Effector memory CD8-positive, alpha-beta T cell (primary cell): ENCODE measurements at places on chromosomes 7 and 10.

GRCh38 chr10:73908853-73909539, 1.9 kb upstream of the PLAU start:
- DNase-seq = peak; percentile 15

DNA sequence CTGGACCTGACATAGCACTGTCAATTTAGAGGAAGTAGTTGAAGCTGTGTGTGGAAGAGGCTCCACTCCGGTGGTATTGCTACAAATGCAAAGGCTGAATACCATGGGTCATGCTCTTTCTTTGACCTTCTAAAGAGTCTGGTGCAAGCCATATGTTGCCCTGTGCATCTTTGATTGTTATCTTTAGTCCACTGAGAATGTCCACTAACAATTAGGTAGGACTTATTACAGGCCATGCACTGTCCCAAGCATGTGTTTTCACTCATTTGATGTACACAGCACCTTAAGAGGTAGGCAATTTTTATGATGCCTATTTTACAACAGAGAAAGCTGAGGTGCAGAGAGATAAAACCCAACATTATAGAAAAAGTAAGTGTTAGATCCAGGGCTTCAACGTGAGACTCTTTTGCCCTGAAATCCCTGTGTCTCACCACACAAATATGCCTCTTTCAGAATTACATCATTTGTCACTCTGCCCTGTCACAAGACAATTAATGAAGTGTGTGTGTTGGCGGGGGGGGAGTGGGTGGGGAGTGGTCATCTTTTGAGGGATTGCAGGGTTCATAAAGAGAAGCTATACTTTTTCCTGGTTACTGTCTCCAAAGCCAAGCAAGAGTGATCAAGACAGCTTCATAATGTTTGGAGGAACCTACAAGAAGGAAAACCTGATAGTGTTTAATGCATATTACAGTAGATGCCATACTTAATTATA, 637.6 kb upstream of the IGFBP3 start:
- no peak for DNase-seq

DNA sequence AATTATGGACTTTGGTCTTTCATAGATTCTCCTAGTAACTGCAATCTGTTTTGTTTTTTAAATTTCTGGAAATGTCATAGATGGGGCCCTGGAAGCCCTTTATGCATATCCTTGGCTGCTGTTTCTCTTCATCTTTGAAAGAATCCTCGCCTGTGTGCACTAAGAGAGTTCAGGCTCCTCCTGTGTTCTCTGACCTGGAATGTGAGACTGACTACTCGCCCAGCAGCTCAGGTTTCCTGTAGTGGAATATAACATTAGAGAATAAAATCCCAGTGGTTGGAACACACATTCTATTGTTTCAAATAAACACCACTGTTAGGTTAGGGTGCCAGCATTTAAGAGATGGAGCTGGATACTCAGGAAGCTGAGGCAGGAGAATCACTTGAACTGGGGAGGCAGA, 56.3 kb downstream of the WDFY4 start:
- no peak for DNase-seq

DNA sequence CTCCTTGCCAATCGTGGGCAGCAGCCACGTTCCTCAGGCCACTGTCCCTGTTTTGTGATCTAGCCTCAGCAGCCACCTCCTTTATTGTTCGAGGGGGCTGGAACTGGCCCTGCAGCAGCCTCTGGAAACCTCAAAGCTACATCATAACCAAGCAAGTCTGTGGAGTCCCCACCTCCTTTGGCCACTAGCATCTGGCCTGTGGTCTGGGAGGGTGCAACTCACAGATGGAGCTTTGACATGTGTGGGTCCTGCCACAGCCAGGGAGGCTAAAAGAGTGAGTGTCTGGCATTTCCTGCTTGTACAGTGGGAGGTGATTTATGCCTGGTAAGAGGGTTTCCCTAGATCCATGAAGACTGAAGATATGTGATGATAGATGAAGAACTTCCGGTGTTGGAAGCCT, 32.3 kb upstream of the NUB1 start:
- DNase-seq = no peak

- DNase-seq = no peak
Measured at GRCh38 chr10:13660551-13660920, 73.8 kb downstream of the PRPF18 start.
